T-helper 2 cell treated with Interferon-gamma antibody and Interleukin-4, amounts not matched to agents 5 μg/mL and 100 μg/mL, for 36 hours (primary cell): ENCODE measurements at places on chromosomes 11 and 22.

DNA sequence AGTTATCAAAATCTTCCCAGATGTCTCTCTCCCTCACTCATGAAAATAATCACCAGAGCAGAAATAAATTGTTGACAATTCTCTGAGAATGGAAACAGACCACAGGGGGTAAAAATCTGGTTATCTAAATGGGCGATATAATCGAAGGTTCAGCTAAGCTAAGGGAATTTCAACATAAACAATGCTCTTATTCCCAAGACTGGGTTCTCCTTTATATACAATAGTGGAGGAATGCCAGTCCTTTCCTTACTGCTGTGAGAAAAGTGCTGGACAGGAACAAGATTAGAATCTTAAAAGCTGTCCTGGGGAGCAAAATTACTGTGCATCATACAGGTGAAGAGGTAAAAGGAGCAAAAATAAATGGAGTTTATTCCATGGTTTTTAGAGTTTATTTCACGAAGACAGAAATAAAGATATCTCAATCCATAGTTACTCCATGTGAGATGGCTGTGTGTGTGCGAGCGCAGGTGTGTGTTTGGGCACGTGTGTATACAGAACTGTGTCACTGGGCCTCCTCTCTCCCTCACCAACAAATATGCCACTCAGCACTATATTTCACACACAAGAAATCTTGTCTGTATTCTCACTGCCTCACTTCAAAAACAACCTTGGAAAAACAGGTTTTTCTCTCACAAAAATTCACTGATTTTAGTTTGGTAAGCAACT, 385.6 kb downstream of the DCDC1 start:
- H3K27ac ChIP-seq: no peak overlapping the region
- no peaks in the 10 kb centered on the region for H3K27me3 ChIP-seq
- DNase-seq: no peak
- peaks cover 2% of the 10 kb centered on the region for H3K4me1 ChIP-seq
- no peak overlapping the region for H3K4me3 ChIP-seq

GRCh38 chr11:1892116-1892515, 421 bp upstream of the PRR33 start:
- DNase-seq: no peak
- H3K27me3 ChIP-seq: peaks cover 14% of the 10 kb centered on the region
- peaks cover 17% of the 10 kb centered on the region for H3K4me1 ChIP-seq
- H3K4me3 ChIP-seq: no peak overlapping the region
- H3K27ac ChIP-seq: peak overlapping the region; percentile 57

GRCh38 chr11:28038775-28039174, 69.2 kb downstream of the KIF18A start:
- peaks cover 23% of the 10 kb centered on the region for H3K36me3 ChIP-seq
- H3K4me1 ChIP-seq: no peaks in the 10 kb centered on the region
- DNase-seq: no peak
- no peaks in the 10 kb centered on the region for H3K27me3 ChIP-seq
- H3K4me3 ChIP-seq: no peak overlapping the region

GRCh38 chr11:117097389-117098268, 599 bp downstream of the SIK3 start:
- H3K36me3 ChIP-seq: peaks cover 2% of the 10 kb centered on the region
- peaks cover 52% of the 10 kb centered on the region for H3K4me1 ChIP-seq
- H3K27me3 ChIP-seq: peaks cover 5% of the 10 kb centered on the region
- peak overlapping the region; percentile 92 for H3K4me3 ChIP-seq
- DNase-seq: no peak
- H3K27ac ChIP-seq: peak overlapping the region; percentile 82

DNA sequence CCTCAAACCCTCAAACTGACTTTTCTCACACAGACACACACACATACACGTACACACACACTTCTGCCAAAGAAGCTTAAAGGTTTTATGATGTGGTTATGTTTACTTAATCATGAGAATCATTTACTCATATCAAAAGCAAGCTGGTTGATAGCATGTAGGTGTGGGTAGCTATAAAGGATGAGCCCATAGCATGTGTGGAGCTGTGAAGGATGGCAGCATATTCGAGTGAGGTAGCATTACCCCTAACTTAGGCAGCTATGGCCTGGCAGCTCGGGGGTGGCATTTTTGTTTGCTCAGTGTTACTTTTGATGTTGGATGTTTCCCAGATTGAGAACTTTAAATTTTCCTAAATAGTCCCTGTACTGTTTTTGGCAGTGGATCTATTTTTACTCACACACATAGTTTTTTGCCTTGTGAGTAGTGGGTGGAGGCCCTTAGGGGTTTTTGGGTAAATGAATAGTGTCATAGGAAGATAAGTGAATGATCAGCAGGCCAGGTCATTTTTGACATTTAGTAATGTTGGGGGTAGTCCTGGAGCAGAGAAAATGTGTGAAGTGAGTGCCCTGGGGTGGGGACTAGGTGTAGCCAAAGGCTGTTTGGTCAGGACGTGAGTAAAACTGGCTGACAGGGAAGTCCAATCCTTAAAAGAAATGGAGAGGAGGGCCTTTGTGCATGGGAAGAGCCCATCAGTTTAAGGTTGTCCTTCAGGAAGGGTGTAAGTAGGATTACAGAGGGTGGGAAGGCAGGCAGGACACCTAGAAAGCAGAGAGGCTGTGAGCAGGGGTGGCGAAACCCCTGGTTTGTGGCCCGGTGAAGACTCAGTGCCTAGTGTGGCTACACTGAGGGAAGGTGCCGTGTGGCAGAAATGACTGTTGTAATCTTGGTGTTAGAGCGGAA, 7.1 kb downstream of the YWHAH start:
- H3K36me3 ChIP-seq: peaks cover 66% of the 10 kb centered on the region
- peak; percentile 32 for DNase-seq
- peak overlapping the region; percentile 64 for H3K27ac ChIP-seq
- peak overlapping the region; percentile 35 for H3K4me3 ChIP-seq
- H3K27me3 ChIP-seq: no peaks in the 10 kb centered on the region

DNA sequence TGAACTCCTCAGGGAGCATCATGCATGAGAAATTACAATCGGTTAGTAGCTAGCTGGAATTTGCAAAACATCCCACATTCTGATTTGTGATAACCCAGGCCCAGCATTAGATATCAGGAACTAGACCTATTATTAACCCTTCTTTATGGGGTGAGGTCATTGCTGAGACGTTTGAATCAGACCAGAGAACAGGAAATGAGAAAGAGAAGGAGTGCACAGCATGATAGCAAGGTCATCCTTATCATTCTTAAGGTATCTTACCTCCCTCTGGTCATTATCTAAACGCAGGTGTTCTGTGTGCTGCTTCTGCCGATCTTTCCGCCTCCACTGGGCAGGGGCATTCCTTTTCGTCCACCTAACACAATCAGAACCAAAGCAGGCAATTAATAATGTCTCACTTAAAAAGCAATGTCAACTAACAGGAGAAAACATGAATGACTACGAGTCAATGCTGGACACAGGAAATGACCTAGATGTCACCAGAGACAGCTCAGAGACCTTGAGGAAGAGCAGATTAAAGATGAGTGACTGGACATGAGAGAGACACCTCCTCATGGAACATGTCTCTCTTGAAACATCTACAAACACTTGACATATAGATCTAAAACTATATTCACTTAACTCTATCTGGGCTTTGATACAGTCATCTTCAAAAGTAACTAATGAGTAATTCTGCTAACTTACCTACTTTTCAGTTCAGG, 78.3 kb upstream of the SCUBE2 start:
- H3K27ac ChIP-seq: peak overlapping the region; percentile 19
- H3K4me1 ChIP-seq: peaks cover 20% of the 10 kb centered on the region
- peaks cover 59% of the 10 kb centered on the region for H3K36me3 ChIP-seq

- H3K27me3 ChIP-seq: no peaks in the 10 kb centered on the region
- H3K27ac ChIP-seq: peak overlapping the region; percentile 95
- peaks cover 20% of the 10 kb centered on the region for H3K36me3 ChIP-seq
- peaks cover 37% of the 10 kb centered on the region for H3K4me1 ChIP-seq
- peak; percentile 56 for DNase-seq
Observed at GRCh38 chr11:59857439-59858434, 8.6 kb downstream of the TCN1 start.

DNA sequence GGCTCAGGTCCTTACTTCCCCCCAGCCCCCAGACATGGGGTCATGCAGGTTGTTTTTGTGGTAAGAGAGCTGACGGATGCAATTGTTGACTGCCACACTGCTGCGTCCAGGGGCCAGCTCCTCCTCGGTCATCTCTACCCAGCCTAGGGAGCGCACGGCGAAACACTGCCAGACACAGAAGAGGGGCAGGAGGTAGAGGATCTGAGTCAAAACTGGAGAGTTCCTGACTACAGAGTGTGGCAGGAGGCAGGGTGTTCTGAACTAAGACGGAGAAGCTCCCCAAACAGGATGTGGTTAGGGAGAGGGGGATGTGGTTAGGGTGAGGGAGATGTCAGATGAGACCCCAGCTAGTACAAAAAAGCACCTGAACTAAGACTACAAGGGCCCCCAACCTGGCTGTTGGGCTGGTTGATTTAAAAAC, 12.3 kb downstream of the SMPD1 start:
- H3K27ac ChIP-seq: peak overlapping the region; percentile 96
- H3K27me3 ChIP-seq: no peaks in the 10 kb centered on the region
- peaks cover 60% of the 10 kb centered on the region for H3K4me1 ChIP-seq
- DNase-seq: peak; percentile 78
- H3K36me3 ChIP-seq: peaks cover 47% of the 10 kb centered on the region

- H3K36me3 ChIP-seq: no peaks in the 10 kb centered on the region
- H3K4me1 ChIP-seq: peaks cover 10% of the 10 kb centered on the region
- H3K4me3 ChIP-seq: no peak overlapping the region
- H3K27me3 ChIP-seq: peaks cover 18% of the 10 kb centered on the region
- DNase-seq: no peak
- no peak overlapping the region for H3K27ac ChIP-seq
Observed at GRCh38 chr22:32717337-32718240, 83.9 kb upstream of the TIMP3 start.

DNA sequence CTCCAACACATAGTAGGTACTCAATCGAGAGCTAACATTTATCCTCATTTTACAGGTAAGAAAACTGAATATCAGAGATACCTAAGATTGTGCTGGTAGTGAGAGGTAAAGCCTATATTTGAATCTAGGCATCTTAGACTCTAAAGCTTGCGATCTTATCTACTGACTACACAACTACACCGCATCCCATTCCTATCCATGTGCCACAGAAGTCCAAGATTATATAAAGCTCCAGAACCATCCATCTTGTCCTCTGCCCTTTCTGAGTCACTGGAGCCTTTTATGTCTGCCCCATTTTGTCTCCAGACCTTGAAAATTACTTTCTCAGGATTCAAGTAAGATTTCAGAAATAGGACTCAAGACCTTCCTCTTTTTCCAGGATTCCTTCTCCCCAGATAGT, 84.4 kb downstream of the OR5AK2 start:
- no peak overlapping the region for H3K27ac ChIP-seq
- no peaks in the 10 kb centered on the region for H3K4me1 ChIP-seq
- H3K36me3 ChIP-seq: no peaks in the 10 kb centered on the region
- DNase-seq: no peak

DNA sequence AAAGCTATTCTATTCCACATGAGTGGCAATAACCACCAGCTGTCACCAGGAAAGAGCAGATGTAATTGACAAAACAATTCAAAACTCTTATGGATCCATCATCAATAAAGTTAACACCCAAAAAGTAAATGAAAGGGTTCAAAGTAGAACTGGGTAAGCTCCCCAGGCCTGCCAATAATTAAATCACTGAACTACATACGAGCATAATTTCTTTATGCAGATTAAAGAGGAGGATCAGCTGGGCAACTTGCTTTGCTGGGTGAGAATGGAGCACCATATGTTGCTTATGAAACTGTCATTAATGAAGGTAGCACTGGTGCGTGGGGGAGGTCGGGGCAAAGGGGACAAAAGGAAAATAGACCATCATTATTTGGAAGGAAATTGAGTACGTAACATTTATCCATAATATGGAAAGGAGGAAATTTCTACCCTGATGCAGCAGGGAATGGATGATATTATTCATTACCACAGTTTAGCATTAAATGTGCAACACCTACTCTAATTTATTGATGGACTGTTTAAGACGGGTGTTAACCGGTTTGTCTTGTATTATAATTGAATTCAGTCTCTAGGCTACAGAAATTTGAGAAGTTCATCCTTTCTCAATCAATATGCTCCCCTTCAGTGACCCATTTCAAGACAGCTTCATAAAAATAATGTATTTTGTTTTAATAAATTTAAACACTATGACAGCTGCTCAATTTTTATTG, 315.9 kb downstream of the CADM1 start:
- no peaks in the 10 kb centered on the region for H3K4me1 ChIP-seq
- no peak overlapping the region for H3K27ac ChIP-seq
- no peak for DNase-seq
- no peaks in the 10 kb centered on the region for H3K36me3 ChIP-seq
- peaks cover 7% of the 10 kb centered on the region for H3K27me3 ChIP-seq

DNA sequence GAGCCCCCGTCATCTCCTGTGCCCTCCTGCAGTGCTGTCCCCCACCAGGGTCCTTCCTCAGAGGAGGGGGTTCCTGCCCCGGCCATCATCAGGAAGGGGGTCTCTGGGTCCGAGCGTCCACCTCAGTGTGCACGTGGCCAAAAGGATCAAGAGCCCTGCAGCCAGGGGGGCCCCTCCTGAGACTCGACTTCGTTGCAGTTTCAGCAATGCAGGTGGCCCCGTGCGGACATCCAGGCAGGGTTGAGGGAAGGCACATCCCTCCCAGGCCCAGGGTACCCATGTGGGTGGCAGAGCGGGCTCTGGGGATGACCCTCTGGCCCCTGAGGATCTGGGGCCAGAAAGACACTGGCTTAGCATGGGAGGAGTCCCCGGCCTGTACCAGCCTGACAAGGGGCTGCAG, 41.3 kb downstream of the LRP5 start:
- H3K36me3 ChIP-seq: no peaks in the 10 kb centered on the region
- H3K4me3 ChIP-seq: no peak overlapping the region
- no peaks in the 10 kb centered on the region for H3K4me1 ChIP-seq
- no peak for DNase-seq

- H3K4me3 ChIP-seq: no peak overlapping the region
- DNase-seq: no peak
- H3K4me1 ChIP-seq: peaks cover 20% of the 10 kb centered on the region
- no peak overlapping the region for H3K27ac ChIP-seq
Observed at GRCh38 chr11:101912823-101913284, 2.0 kb upstream of the CEP126 start.

DNA sequence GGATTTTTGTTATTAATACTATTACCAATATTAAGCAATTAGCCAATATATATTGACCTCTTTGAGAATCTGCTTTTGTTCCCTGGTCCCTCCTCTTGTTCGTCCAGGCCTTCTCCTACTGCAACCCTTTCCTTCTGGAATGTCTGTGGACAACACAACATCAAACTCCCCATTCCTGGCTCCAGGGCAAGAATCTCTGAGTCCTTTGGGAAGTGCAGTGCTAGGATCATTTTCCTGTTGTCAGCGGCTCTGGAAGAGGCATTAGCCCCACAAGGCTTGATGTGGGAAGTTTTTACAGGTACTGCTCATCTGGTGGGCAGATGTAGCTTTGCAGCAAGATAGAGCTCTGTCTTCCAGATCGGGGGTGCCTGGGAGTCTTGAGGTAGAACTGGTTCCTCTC, 74.3 kb downstream of the RPUSD4 start:
- H3K4me3 ChIP-seq: no peak overlapping the region
- no peak for DNase-seq
- H3K27ac ChIP-seq: no peak overlapping the region
- H3K4me1 ChIP-seq: no peaks in the 10 kb centered on the region
- H3K27me3 ChIP-seq: peaks cover 16% of the 10 kb centered on the region
- H3K36me3 ChIP-seq: no peaks in the 10 kb centered on the region

- no peak overlapping the region for H3K4me3 ChIP-seq
- H3K36me3 ChIP-seq: no peaks in the 10 kb centered on the region
- H3K4me1 ChIP-seq: peaks cover 3% of the 10 kb centered on the region
- H3K27me3 ChIP-seq: peaks cover 13% of the 10 kb centered on the region
Observed at GRCh38 chr11:60803273-60803936, 18.3 kb downstream of the MS4A10 start.
